Activated CD4-positive, alpha-beta T cell treated with anti-CD3 and anti-CD28 coated beads for 24 hours (primary cell): ENCODE measurements at places on chromosomes 5 and 9.

DNA sequence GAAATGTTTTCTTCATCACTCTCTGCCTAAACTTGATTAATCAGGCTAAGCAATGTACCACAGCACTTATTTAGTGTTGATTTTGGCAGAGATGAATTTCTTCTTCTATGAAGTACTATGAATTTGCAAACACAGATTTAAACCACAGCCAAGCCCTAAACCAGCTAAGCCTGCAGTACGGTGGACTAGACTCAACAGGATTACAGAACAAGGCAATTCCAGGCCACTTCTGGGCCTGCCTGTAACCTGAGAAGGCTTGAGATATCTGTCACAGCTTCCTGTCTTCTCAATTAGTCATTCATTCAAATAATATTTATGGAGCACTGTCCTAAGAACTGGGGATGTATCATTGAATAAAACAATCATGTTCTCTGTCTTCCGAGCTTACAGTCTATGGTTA, 32.4 kb upstream of the CAST start:
- DNase-seq = no peak

- DNase-seq = no peak
Measured at GRCh38 chr9:72636621-72637020, 115.2 kb downstream of the TMC1 start.

DNA sequence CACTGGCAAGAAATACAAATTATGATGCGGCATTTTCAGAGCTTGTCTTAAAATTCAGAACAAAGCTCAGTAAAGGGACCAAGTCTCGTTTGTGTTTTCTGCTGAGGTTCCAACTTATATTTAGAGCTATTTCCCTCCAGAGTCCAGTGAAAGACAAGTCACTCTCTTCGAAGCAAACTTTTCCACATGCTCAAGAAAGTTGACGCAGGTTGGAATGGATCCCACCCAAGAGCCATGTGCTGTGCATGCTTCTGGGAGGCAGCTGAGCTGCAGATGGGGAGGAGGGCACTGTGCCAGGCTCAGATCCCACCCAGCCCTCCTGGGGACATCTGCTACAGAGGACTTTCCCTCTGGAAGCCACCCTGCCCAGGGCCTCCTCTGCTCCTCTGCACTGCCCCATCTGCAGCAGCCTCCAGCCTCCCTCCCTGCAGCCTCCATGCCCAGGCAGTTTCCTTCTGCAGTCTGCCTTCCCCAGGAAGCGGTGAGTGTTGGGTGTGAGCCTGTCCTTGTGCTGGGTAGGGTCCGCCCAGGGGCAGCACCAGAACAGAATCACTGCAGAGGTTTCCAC, 75.3 kb downstream of the COL23A1 start:
- no peak for DNase-seq

- DNase-seq = no peak
Measured at GRCh38 chr5:65125591-65126541, 355.9 kb downstream of the ADAMTS6 start.

GRCh38 chr5:522899-523440, 1.3 kb downstream of the SLC9A3 start:
- DNase-seq = no peak

GRCh38 chr9:136348691-136349090, 14.9 kb downstream of the DNLZ start:
- DNase-seq = no peak

GRCh38 chr5:103389357-103389756, 130.8 kb downstream of the MACIR start:
- no peak for DNase-seq

DNA sequence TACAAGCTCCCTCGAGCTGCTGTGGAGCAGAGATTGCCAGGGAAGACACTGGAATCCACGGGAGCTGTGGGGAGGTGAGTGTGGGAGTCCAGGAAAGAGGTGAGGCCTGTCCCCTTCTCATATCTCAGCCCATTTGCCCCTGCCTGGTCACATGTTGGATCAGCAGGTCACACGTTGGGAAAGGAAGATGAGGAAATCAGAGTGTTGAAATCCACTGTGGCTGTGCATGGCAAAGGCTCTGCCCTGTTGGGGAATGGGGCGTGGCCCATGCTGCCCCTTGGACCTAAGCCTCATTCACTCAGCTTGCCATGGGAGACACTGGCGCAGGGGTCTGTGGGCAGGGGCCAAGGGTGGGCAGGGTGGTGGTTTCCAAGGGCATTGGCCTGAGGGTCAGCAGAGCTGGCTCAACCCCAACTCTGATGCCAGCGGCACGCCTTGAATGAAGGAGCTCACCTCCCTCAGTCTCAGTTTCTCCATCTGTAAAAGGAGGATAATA, 85.4 kb upstream of the CPEB4 start:
- no peak for DNase-seq

GRCh38 chr5:156128026-156128425, 198.9 kb upstream of the SGCD start:
- DNase-seq = no peak

- no peak for DNase-seq
Measured at GRCh38 chr5:170439223-170439943, 50.2 kb upstream of the KCNMB1 start.

DNA sequence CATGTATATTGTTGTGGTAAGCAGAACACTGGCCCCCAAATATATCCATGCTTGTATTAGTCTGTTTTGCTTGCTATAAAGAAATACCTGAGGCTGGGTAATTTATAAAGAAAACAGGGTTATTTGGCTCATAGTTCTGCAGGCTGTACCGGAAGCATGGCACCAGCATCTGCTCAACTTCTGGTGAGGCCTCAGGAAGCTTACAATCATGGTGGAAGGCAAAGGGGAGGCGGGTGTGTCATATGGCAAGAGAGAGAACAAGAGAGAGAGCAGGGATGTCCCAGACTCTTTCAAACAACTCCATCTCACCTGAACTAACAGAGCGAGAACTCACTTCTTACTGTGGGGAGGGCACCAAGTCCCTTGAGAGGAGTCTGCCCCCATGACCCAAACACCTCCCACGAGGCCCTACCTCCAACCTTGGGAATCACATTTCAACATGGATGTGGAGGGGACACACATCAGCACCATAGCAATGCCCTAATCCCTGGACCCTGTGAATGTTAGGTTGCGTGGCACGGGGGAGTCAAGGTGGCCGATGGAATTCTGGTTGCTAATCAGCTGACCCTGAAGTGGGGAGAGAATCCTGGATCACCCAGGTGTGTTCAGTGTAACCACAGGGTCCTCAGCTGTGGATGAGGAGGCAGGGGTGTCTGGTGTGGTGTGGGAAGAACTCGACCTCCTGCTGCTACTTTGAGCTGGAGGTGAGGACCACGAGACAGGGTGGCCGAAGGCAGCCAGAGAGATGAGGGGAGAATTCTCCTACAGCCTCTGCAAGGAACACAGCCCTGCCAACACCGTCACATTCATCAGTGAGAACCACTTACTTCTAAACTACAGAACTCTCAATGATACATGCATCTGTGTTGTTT, 172.8 kb downstream of the AUH start:
- no peak for DNase-seq

DNA sequence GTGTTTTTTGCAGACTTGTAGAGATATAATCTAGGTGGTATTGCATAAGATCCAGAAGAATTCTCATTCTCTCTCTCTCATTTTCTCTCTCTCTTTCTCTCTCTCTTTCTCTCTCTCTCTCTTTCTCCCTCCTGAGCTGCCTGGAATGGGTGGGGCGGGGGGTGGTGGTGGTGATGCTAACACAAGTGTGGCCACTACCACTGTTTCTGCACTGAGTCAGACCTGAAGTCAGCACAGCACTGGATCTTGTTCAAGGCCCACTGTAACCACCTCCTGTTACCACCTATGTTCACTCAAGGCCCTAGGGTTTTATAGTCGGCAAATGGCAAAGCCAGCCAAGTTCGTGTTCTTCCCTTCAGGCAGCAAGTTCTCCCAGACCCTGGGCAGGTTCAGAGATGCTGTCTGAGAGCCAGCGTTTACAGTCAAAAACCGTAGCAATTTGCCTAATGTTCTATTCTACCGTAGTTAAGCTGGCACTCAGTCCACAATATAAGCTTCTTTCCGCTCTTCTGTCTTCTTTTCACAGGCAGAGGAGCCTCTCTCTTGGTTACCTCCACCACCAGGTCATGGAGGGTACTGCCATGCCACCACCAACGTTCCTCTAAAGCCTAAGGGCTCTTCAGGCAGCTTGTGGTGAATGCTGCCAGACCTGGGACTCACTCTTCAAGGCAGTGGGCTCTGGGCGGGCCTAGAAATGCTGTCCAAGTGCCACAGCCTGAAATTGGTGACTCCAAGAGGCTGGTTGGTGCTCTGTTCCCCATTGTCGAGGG, 235.7 kb upstream of the PRR16 start:
- DNase-seq = no peak
